AG04449 (cell line): ENCODE measurements at places on chromosomes 1 and 21.
A peak's percentile ranks its signal among the peaks of the same experiment; 100 is the strongest.

DNA sequence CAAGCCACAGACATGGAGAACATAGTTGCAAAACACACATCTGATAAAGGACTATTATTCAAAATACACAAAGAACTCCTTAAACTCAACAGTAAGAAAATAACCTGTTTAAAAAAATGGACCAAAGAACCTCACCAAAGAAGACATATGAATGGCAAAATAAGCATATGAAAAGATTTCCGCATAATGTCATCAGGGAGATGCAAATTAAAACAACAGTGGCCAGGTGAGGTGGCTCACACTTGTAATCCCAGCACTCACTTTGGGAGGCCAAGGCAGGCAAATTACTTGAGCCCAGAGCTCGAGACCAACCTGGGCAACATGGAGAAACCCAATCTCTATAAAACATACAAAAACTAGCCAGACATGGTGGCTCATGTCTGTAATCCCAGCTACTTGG, 50.4 kb downstream of the PRPF38A start:
- DNase-seq = no peak

DNA sequence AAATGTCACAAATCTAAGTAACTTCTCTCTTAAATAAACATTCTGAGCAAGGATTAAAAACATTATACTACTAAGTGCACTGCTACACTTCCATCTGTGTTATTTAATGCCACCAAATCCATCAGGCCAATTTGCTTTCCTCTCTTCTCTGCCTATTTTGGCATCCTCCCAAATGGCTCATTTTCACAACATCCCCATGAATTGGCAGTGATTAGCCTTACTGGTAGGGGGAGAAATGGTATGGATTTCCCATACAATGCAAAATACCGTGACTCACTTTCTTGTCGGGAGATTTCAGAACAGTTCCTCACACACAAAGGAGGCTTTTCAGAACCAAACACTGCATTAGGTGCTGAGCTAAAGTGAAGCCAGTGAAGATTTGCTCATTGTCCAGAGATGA, 195.7 kb downstream of the MIS18A start:
- no peak for DNase-seq

GRCh38 chr1:201845331-201846083, 16.6 kb downstream of the IPO9 start:
- DNase-seq = no peak

DNA sequence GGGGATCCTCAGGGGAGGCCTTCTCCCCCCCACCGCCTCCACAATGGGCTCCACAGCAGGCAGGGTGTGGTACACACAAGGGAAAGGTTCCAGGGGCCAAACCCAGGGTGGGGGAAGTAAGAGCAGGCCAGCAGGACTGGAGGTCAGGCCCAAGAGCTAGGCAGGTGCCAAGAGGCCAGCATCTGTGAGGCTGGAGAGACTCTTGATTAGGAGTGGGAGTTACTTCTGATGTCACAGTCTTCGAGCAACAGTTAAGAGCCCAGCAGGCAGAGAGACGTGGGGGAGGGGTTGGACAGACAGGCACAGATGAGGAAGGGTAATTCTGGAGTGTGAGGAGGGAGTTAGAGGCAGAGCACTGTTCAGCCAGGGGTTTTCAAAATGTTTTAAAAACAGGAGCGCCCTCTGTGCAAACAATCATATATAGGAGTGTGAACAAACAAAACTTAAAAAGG, 55.8 kb downstream of the SLC9A1 start:
- peak; percentile 14 for DNase-seq

DNA sequence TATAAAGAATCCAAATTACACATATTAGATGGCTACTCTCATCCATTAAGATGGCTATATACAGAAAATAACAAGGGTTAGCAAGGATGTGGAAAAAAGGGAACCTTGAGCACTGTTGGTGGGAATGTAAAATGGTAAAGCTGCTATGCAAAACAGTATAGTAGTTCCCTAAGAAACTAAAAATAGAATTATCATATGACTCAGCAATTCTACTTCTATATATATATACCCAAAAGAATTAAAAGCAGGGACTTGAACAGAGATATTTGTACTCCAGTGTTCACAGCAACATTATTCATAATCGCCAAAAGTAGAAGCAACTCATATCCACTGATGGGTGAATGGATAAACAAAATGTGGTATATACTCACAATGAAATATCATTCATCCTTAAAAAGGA, 126.1 kb downstream of the KCNH1 start:
- no peak for DNase-seq

DNA sequence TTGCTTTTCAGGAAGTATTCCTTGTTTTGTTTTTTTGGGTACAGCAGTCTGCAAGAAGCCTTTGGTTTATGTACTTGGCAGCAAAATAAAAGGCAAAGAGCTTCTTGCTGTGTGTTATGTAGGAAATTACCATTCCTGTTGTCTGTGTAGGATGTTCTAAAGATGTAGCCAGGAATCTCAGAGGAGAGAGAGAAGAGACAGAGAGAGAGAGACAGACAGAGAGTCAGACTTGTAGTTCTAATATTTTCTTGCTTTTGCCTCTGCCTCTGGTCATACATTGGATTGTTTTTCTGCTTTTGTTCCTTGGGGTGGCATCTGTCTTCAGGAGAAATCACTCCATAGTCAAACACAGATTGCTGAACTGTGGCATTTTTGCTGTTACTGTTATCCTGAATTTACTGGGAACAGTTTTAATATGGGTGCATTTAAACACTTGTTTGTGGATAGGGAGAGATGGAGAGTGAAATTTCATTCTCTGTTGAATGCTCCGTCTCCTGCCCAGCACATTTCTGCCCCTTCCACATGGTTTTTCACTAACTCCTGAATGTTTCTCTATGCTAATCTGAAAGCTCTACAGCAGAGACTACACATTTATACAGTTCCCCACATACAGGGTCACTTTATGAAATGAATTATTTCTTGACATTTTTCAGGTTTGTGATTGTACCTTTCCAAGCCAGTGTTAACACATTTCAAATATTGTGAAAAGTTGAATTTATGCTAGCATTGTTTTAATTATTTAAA, 49.8 kb downstream of the POU2F1 start:
- no peak for DNase-seq

GRCh38 chr1:83905315-83905907, 93.5 kb downstream of the TTLL7 start:
- no peak for DNase-seq

- DNase-seq = no peak
Observed at GRCh38 chr21:38459490-38459889, 38.8 kb downstream of the ERG start.

GRCh38 chr1:5455056-5455455, 537.2 kb downstream of the NPHP4 start:
- no peak for DNase-seq

DNA sequence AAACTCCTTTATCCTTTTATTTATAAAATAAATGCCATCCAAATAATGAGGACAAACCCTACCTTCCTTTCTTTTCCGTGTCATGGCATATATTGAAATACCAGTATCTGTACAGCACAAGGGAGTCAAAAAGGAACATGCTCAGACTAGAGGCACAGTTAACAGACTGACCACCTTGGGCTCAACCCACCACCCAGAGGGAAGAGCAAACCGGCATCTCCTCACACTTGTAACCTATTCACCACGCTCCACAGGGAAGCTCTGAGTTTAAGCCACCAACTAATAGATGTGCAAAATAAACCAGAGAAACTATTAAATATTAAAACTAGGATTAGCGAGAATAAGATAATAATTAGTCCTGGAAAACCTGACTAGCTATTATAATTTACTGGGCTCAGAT, 112.7 kb downstream of the SIPA1L2 start:
- no peak for DNase-seq

DNA sequence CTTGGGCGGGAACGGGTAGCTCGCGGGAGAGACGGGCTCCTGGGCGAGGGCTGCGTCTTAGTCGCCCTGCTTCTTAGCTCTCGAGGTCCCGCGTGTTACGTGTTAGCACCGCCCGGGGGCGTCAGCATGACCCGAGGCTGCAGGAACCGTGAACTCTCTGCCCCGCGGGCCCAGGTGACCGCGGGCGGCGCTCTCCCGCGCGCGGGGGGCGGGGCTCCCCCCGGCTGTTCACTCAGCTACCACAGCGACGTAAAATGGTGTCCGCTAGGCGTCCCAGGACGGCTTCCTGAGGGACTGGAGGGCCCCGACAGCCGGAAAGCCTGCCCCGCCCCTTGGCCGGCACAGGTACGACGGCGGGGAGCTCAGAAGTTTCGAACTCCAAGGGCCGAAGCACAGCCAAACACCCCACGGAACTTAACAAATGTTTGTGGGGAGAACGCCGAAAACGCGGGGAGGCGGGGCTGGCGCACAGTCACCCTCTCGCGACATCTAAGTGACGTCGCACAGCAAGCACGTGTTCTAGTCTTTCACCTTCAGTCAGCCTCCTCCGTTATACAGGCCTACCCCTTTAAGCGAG, 780 bp upstream of the RBM15 start:
- no peak for DNase-seq

DNA sequence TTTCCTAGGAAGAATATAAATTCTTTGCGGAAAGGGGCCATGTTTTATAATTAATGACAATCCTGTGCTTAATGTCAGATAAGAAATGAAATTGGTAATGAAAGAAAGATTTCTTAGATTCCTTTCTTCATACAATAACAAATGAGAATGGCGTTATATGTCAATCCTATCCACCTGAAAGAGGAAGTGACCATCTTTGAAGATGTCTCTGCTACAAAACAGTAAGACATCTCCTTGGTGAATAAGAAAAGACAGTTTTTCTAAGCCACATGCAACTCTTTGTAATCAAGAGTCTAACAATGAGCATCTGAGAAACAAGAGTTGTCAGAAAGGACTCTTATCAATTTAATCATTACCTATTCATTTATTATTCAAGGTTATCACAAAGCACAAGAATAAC, 286.0 kb downstream of the VAV3 start:
- DNase-seq = no peak

GRCh38 chr21:44505673-44506278, 34.2 kb downstream of the KRTAP10-1 start:
- DNase-seq = no peak

DNA sequence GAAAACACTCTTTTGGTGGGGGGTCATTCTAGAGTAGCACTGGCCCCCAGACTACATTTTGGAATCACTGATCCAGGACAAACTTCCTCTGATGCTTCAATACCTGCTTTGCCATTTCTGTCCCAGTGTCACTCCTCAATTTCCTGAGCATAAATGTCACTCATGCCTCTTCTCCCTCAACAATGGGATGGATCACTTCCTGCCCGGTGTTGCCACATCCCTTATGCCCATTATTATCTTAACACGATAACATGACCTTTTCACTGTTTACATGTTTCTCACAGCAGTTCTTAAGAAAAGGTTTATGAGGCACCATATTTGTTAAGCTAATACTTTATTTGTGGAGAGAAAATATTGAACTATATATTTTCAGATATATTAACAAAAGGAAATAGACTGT, 3.9 kb upstream of the ITLN1 start:
- DNase-seq = no peak

GRCh38 chr1:234922987-234923386, 205.7 kb downstream of the TOMM20 start:
- no peak for DNase-seq

GRCh38 chr21:42621166-42621818, 32.1 kb upstream of the PDE9A start:
- no peak for DNase-seq

- no peak for DNase-seq
Observed at GRCh38 chr1:44842486-44842861, 579 bp downstream of the PTCH2 start.

DNA sequence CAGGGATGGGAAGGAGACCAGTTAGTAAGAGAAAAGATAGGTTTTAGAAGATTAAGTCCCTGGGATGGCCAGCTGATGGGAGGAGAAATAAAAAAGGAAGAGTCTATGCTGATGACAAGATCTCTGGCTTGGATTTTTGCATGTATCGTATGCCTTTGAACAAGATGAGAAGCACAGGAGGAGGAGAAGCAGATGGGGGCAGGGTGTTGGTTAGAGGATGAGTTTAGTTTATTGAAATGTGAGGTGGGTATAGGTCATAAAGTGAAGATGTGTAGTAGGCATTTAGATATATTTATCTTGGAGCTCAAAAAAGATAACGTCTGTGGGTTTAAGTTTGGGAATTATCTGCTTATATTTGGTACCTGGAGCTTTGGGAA, 1.4 kb downstream of the TIPRL start:
- no peak for DNase-seq

DNA sequence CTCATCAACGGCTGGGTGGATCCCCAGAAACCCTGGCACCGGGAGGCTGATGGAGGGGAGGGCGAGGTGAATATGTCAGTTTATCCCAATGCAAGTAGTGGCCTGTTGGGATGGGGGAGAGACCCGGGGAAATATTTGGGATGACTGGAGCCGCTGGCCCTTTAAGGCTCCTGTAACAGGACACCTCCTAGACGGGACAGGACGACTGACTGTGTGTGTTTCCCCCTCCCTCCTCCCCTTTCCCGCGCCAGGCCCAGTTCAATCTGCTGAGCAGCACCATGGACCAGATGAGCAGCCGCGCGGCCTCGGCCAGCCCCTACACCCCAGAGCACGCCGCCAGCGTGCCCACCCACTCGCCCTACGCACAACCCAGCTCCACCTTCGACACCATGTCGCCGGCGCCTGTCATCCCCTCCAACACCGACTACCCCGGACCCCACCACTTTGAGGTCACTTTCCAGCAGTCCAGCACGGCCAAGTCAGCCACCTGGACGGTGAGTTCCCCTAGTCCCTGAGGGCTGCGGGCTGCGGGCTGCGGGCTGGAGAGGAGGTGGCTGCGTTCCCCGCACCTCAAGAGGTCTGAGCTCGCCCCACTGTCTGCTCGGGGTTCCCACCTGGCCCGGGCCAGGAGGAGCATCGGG, 44.8 kb upstream of the CCDC27 start:
- no peak for DNase-seq

DNA sequence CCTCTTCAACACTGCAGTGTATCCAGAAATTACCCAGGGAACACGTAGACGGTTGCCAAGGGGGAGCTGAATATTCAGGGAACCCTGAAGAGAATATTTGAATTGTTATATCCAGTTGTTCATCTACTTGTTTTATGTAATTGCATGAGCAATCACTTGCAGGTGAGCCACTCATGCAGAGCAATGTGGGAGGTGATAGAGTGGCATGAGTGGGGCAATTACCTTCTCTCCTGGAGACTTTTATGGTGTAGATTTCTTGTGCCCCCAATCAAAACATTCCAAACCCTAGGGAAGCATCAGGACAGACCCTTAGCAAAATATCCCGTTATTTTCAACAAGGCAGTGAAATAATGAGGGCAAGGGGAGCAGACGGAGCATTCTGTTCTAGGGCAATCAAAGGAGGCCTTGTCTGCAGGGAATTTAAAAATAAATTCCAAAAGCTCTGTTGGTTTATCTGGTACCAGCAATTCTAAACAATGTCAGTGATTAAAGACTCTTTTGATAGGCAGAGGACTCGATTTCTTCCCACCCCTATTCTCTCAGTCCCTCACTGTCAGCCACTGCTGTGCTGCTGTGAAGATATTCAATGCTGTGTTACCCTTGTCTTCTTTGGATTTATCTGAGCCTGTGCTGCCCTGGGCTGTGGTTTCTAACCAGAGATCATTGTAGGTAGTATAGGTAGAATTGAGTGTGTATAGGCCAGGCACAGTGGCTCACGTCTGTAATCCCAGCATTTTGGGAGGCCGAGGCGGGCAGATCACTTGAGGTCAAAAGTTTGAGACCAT, 180.2 kb upstream of the MAP1LC3C start:
- DNase-seq = no peak

- DNase-seq = no peak
Observed at GRCh38 chr1:157168015-157168414, 29.8 kb upstream of the ETV3 start.
